ENCODE measurements at places on chromosomes 3 and 15.

DNA sequence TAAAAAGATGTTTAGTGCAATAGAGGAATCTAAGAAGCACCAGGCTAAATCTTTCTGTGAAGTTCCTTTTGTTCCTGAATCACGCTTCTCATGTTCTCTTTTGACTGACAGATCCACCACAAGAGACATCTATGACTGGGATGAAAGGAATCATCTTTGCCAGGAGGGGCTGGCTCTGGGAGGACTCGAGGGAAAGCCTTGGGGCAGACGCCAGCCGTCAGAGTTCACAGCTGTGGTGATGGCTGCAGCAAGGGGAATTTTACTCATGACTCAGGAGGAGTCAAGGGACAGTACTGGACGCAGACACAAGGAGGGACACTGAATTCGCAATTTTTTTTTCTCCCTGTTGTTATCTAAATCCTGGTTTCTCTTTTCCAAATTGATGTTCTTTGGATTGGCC lies 38.7 kb downstream of the C3orf38 start:
- peak; percentile 83 for DNase-seq

- DNase-seq = no peak
Measured at GRCh38 chr15:65226221-65226620, 14.9 kb upstream of the CILP start.

- DNase-seq = no peak
Measured at GRCh38 chr3:111648991-111649579, 53.9 kb upstream of the ZBED2 start.

DNA sequence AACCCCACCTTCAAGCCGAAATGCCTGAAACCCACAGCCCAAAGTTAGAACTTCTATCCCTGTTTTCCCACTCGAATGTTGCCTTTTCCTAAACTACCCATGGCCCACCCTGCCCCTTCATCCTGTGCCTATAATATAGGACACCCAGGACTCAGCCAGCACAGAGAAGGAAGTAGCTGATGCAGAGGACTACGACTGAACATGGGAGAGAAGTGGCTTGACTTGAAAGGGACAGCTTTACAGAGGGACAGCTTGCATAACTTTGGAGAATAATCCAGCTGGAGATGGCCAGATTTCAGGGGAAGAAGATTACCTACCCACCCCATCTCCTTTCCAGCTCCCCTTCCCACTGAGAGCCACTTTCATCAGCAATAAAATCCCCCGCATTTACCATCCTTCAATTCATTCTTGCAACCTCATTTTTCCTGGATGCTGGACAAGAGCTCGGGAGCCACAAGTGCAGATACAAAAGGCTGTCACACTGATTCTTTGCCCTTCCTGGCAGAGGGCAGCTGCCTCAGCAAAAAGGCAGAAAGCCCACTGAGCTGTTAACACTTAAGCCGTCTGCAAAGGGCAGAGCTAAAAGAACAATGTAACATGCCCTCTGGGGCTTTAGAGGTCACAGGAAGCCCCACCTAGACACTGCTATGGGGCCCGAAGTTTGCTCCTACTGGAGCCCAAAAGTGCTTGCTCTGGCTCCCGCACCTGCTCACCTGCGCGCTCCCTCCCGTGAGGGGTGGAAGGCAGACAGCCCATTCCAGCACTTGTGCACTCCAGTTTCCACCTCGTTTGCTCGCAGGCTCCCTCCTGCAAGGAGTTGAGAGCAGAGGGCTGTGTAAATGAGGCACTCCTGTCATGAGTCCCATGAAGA lies 224.0 kb downstream of the TBC1D5 start:
- DNase-seq = no peak

- no peak for DNase-seq
Measured at GRCh38 chr15:99709243-99709986, 23.8 kb downstream of the LYSMD4 start.

- DNase-seq = no peak
Measured at GRCh38 chr3:12895391-12896062, 54.2 kb upstream of the RPL32 start.

DNA sequence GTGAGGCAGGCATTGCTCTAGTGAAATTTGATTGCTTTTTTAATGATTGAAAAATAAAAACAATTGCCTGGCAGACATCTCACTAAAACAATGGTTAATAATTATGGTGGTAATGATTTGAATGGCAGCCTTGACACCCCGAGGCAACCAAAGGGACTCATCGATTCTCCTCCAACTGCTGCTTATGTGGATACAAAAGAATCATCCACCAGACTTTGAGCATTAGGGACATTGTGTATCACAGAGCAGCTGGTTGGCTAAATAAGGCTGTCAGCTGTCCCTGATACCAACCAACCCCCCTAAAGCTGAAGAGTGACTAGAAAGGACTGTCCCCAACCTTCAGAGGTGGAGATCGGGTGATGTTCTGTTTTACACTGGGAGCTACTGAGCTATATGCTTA lies 1.7 kb upstream of the CD47 start:
- no peak for DNase-seq

DNA sequence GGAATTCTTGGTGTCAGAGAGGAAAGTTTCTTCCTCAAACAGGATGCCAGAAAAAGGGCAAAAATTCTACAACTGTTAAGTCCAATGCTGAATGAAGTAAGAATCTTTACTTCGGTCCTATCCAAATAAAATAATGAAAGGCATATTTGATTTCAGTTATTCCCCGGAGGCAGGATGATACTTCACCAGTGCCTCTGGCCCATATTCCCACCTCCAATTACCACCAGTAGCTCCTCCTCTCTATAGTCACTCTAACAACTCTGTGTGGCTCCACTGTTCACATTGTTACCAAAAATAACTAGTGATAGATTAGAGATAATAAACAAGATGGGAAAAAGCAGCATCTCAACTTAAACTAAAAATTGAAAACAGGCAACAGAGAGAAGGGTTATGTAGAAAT lies 20.7 kb downstream of the MAP1A start:
- DNase-seq = no peak

GRCh38 chr3:123419850-123420297 lies 29.0 kb downstream of the ADCY5 start:
- DNase-seq = peak; percentile 37
